ENCODE measurements at places on chromosomes 4 and X.
A peak's percentile ranks its signal among the peaks of the same experiment; 100 is the strongest.

GRCh38 chr4:125368671-125369081 is 53.9 kb downstream of the FAT4 start:
- DNase-seq = no peak
- H3K27me3 ChIP-seq = no peaks in the 10 kb centered on the region
- no peaks in the 10 kb centered on the region for H3K4me1 ChIP-seq
- no peak overlapping the region for H3K27ac ChIP-seq

- no peak overlapping the region for H3K27ac ChIP-seq
- H3K36me3 ChIP-seq = no peaks in the 10 kb centered on the region
- peak; percentile 13 for DNase-seq
- no peak overlapping the region for H3K4me3 ChIP-seq
Observed at GRCh38 chr4:180150818-180151217, 2092.4 kb upstream of the TENM3 start.

DNA sequence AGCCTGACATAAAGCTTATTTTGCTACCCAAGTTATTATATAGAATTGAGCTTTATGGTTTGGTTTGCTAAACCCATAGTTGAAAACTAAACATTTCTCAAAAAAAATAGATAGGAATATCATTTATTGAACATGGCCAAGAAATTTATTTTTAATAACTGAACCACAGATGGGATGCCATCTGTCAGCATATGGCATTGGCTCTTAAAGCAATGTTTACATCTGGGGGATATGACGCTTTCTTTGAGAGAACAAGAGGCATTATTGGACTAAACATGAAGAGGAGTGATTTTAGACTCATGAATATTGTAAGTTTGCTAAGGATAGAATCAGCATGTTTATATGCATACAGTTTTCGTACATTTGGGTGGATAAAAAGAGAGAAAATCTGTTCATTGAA is 132.6 kb upstream of the SLIT2 start:
- no peaks in the 10 kb centered on the region for H3K36me3 ChIP-seq
- H3K27me3 ChIP-seq = no peaks in the 10 kb centered on the region
- no peaks in the 10 kb centered on the region for H3K4me1 ChIP-seq
- no peak overlapping the region for H3K4me3 ChIP-seq
- no peak for DNase-seq

DNA sequence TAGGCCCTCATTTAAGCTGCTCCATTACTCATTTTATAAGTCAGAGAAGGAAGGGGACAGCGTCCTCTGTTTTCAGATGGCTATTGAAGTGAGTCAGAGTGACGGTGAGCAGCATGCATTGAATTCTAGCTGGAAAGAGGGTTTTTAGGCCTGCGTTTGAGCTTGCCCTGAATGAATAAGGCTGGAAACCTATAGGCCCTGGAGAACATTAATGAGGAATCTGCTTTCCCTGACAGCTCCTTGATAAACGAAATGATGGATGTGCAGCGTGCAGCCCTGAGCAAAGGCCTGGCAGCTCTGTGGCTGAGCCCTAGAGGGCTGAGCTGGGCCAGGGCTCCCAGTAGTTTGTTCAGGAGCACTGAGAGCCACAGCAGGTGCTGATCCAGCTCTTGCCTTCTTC is 33.4 kb downstream of the TBL1X start:
- no peak for DNase-seq
- no peaks in the 10 kb centered on the region for H3K27me3 ChIP-seq
- H3K27ac ChIP-seq = no peak overlapping the region

GRCh38 chrX:118189000-118189399 is 72.4 kb upstream of the KLHL13 start:
- no peaks in the 10 kb centered on the region for H3K36me3 ChIP-seq
- H3K4me3 ChIP-seq = no peak overlapping the region
- no peaks in the 10 kb centered on the region for H3K27me3 ChIP-seq
- H3K27ac ChIP-seq = no peak overlapping the region
- no peak for DNase-seq

DNA sequence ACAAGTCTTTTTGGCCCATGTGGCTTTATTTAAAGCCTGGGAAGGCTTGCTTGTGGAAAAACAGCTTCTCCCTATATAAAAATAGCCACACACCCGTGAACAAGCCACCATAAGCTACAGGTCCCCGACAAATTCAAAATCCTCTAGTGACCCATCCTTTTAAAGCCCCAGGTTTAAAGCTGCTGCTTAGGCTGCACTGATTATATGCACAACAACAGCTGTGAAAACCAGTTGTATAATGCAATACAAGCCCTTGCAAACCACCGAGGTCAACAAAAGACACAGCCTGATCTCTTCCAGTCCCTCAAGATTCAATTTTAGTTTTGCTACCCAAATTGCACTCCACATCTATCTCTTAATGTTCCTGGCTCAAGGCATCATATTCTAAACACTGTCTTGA is 186.0 kb upstream of the WDFY3 start:
- no peaks in the 10 kb centered on the region for H3K36me3 ChIP-seq
- H3K27me3 ChIP-seq = no peaks in the 10 kb centered on the region
- H3K4me1 ChIP-seq = no peaks in the 10 kb centered on the region
- H3K4me3 ChIP-seq = no peak overlapping the region
- H3K27ac ChIP-seq = no peak overlapping the region

GRCh38 chr4:80461412-80461811 is 125.9 kb downstream of the CFAP299 start:
- H3K27ac ChIP-seq = no peak overlapping the region
- H3K27me3 ChIP-seq = no peaks in the 10 kb centered on the region
- peaks cover 10% of the 10 kb centered on the region for H3K4me1 ChIP-seq

DNA sequence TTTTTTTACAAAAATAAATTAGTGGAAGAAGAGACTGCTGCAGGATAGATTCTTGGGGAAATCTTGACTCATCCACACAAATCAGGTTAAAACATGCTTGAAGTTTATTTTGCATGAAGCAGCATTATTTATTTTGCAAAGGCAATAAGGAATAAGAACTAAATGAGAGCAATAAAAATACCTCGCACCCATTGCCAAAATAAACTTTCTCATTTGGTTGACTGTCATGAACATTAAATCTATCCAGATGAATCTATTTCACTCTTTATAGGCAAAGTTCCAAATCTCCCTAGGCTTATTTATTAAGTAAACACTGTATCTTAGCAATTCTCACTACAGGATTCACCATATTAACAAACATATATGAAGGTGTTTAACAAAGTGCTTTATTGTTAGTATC is 58.9 kb downstream of the HOPX start:
- H3K4me3 ChIP-seq = no peak overlapping the region
- DNase-seq = no peak
- H3K27ac ChIP-seq = no peak overlapping the region

GRCh38 chr4:77992581-77992980 is 64.5 kb upstream of the FRAS1 start:
- peaks cover 3% of the 10 kb centered on the region for H3K4me1 ChIP-seq
- no peaks in the 10 kb centered on the region for H3K36me3 ChIP-seq
- no peaks in the 10 kb centered on the region for H3K27me3 ChIP-seq
- DNase-seq = no peak
- no peak overlapping the region for H3K27ac ChIP-seq

DNA sequence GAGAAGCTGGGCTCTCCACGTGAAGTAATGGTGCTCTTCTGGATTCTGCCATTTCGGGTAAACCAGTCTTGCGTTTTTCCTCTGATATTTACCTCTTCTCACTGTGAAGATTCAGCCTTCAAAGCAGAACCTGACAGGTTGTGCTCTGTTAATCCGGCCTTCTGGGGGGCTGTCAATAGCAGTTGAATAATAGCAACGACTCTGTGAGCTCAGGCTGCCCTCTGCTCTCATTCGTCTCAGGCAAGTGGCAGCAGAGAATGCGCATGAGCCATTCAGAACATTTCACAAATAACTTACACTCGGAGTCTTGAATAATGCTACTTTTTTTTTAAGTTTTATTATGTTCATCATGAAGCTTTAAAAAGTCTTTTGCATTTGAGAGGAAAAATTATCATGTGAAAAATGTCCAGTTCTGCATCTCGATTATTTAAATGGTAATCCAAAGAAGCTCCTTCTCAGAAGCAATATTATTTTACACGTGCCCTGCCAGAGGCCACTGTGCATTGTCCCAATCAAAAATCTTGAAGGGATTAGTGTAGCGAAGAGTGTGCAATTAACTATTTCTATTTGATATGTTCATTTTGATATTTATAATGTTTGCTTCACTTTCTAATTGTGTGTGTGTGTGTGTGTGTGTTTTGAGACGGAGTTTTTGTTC is 354.2 kb upstream of the FAT1 start:
- no peaks in the 10 kb centered on the region for H3K27me3 ChIP-seq
- no peak for DNase-seq
- no peak overlapping the region for H3K4me3 ChIP-seq
- no peaks in the 10 kb centered on the region for H3K36me3 ChIP-seq
- no peaks in the 10 kb centered on the region for H3K4me1 ChIP-seq

DNA sequence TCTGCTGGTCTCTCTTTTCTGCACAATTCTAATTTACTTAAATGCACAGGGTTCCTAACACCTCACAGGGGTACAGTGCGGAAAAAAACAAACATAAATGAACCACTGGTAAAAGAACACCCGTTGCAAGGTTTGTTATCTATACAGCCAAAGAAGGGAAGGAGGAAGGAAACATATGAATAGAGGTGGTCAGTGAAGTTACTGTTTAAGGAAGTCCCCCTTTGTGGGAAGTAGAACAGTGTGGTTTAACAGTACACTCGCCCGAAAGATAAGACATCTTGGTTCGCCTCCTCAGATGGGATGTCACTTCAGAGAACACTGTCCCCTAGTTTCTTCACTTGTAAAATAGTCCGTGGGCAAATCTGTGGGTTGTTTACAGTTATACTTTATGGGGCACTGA is 57.5 kb downstream of the TEC start:
- no peaks in the 10 kb centered on the region for H3K36me3 ChIP-seq
- H3K4me3 ChIP-seq = no peak overlapping the region
- H3K4me1 ChIP-seq = no peaks in the 10 kb centered on the region
- H3K27ac ChIP-seq = no peak overlapping the region
- no peaks in the 10 kb centered on the region for H3K27me3 ChIP-seq
- no peak for DNase-seq

GRCh38 chr4:40613456-40613855 is 16.2 kb downstream of the RBM47 start:
- DNase-seq = peak; percentile 85
- no peak overlapping the region for H3K4me3 ChIP-seq
- no peaks in the 10 kb centered on the region for H3K27me3 ChIP-seq
- H3K36me3 ChIP-seq = no peaks in the 10 kb centered on the region
- no peaks in the 10 kb centered on the region for H3K4me1 ChIP-seq
- peak overlapping the region; percentile 73 for H3K27ac ChIP-seq

DNA sequence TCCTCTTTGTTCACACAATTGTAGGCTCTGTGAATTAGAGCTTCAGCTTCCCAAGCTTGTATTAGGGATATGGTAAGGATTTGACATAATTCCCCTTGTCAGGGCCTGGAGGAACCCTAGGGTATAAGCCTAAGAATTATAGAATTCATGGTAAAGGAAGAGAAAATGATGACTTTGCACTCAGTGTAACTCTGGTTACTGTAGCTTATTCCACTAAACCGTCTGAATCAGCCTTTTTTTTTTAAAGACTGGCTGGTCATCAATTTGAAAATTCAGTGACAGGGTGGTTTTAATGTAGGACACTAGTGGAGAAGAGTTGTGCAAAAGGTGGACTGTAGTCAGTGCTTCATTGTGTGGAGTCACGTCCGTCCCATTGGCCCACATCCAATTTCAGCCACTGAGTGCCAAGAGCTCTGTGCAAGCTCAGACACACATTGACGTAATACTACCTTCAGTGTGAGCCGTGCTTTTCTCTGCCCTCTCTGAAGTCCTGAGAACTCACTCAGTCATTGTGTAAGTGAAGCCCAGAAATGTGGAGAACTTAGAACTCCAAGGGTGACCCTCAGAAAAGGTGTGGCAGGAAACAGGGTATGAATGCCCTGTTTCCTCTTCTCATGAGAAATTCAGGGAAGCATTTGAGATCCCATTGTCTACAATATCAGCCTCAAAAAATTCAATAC is 449.8 kb downstream of the C4orf33 start:
- H3K4me1 ChIP-seq = no peaks in the 10 kb centered on the region
- H3K27ac ChIP-seq = no peak overlapping the region
- no peak for DNase-seq
- H3K4me3 ChIP-seq = no peak overlapping the region

- no peak overlapping the region for H3K27ac ChIP-seq
- no peak for DNase-seq
- peak overlapping the region; percentile 31 for H3K4me3 ChIP-seq
- H3K4me1 ChIP-seq = peaks cover 2% of the 10 kb centered on the region
Observed at GRCh38 chr4:71231129-71232055, 107.4 kb upstream of the SLC4A4 start.

GRCh38 chr4:35175894-35176293 is 1068.4 kb downstream of the ARAP2 start:
- no peak overlapping the region for H3K4me3 ChIP-seq
- H3K27ac ChIP-seq = no peak overlapping the region
- no peaks in the 10 kb centered on the region for H3K27me3 ChIP-seq
- no peaks in the 10 kb centered on the region for H3K36me3 ChIP-seq

- H3K4me3 ChIP-seq = no peak overlapping the region
- H3K4me1 ChIP-seq = peaks cover 3% of the 10 kb centered on the region
- H3K27ac ChIP-seq = no peak overlapping the region
- H3K27me3 ChIP-seq = no peaks in the 10 kb centered on the region
- no peaks in the 10 kb centered on the region for H3K36me3 ChIP-seq
Observed at GRCh38 chr4:72893354-72894066, 176.0 kb downstream of the COX18 start.

DNA sequence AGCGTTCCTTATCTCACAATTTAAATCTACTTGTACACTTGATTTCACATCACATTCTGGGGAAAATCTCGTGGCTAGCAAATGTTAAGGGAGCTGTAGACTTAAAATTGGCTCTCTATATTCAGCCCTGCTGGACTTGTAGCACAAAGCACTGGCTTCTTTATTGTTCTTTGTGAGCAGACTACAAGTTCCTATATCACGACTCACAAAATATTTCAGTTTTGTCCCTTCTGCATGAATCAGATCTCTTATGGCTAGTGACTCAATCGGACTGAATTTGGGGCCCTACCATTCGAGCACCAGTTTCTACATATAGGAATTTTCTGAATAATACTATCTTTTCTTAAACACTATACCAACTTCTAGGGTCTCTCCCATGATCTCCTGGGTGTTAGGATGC is 390.1 kb downstream of the ADAM29 start:
- H3K36me3 ChIP-seq = no peaks in the 10 kb centered on the region
- no peaks in the 10 kb centered on the region for H3K27me3 ChIP-seq
- H3K4me3 ChIP-seq = no peak overlapping the region
- no peak for DNase-seq
- H3K4me1 ChIP-seq = peaks cover 2% of the 10 kb centered on the region
- no peak overlapping the region for H3K27ac ChIP-seq
